ENCODE measurements at places on chromosomes 16 and 17.
A peak's percentile ranks its signal among the peaks of the same experiment; 100 is the strongest.

DNA sequence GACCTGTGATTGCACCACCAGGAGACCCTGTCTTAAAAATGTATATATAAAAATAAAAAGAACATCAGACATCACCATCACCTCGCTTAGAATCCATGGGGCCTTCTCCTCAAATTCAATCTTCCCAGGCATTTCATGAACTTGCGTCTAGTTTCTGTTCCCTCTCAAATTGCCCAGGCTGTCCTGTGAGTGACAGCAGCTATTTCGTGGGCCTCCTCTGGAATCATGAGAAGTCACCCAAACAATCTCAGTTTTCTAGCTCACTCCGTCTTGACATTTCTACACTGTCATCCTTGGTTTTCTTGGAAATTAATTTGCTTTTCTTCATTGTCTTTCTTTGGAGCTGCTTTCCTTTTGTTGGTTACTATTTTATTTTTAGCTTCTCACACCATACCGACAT, 7.3 kb downstream of the SLC52A1 start:
- no peak for DNase-seq

GRCh38 chr16:88057656-88058055, 106.4 kb downstream of the BANP start:
- no peak for DNase-seq

- peak; percentile 45 for DNase-seq
These were observed 7.5 kb downstream of the NETO2 start for GRCh38 chr16:47136099-47136842.

DNA sequence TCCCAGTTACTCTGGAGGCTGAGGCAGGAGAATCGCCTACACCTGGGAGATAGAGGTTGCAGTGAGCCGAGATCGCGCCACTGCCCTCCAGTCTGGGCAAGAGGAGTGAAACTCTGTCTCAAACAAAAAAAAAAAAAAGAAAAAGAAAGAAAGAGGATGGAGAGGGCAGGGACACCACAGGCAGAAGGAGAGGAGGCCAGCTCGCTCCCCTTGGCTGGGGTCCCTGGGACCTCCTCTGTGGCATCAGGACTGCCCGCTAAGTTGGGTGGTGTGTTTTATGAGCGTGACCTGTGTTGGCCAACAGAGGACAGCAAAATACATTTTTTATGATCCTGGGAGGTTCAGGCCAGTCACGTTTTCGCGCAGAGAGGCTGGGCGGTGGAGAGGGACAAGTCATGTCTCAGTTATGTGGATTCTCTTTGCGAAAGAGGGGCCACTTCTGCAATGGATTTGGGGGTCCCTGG, 229.6 kb downstream of the MRTFB start:
- DNase-seq, result peak; percentile 83

- no peak for DNase-seq
These were observed 11.1 kb downstream of the SHISA6 start for GRCh38 chr17:11252146-11252545.

DNA sequence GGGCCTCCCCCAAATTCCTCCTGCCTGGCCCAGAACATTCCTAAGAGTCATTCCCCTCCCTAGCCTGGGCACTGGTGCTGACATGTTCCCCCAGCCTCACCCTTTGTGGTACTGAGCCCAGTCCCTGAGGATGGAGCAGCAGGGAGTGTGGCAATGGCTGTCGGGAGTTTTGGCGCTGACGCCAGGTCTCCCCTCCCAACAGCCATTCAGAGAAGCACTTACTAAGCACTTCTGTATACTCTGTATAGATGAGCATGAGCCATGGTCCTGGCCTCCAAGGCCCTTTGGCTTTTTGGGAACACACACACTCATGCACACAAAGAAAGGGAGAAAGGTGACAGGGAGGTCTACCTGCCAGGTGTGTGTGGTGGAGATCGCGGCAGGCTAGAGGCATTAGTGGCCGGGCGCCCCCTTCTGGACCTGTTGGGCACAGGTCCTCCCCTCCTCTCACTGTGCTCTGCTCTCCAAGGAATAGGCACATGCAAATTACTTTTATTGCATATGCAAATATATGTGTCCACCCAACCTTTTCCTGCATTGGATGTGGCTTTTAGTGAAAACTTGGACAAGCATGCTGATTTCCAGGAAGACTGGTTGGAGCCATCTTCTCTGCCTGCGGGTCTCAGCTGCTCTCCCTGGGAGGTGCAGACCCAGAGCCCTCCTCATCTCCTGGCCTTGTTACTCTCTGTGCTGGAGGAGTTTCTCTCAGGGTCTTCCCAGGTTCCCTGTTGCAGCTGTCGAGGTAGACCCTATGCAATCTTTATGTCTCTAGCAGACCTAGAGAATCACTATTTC, 17.4 kb upstream of the C17orf107 start:
- DNase-seq, result peak; percentile 37

GRCh38 chr17:39841134-39841683, 22.9 kb downstream of the IKZF3 start:
- DNase-seq, result no peak

DNA sequence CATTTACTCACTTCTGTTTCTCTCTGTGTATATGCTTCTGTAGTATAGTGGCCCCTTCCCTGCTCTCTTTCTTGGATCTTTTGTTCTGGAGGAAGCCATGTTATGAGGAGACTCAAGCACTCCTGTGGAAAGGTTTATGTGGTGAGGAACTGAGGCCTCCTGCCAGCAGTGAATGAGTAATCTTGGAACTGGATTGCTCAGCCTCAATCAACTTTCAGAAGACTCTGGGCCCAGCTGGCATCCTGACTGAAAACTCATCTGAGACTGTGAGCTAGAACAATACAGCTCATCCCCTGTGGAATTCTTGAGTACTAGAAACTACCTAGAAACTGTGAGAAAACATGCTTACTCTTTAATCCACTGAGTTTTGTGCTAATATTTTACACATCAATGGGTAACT, 133.1 kb upstream of the ZKSCAN2 start:
- DNase-seq, result no peak

DNA sequence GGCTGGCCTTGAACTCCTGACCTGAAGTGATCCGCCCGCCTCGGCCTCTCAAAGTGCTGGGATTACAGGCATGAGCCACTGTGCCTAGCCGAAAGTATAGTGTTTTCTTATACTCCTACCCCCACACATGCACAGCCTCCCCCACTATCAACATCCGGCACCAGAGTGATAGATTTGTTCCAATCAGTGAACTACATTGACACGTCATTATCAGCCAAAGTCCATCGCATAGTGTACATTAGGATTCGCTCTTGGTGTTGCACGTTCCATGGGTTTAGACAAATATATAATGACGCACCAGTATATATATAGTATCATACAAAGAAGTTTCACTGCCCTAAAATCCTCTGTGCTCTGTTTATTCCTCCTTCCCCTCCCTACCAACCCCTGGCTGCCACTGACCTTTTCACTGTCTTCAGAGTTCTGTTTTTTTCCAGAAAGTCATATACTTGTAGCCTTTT, 11.9 kb upstream of the TM4SF5 start:
- DNase-seq, result no peak

- peak; percentile 44 for DNase-seq
These were observed 49.5 kb upstream of the MTSS2 start for GRCh38 chr16:70735141-70735979.

DNA sequence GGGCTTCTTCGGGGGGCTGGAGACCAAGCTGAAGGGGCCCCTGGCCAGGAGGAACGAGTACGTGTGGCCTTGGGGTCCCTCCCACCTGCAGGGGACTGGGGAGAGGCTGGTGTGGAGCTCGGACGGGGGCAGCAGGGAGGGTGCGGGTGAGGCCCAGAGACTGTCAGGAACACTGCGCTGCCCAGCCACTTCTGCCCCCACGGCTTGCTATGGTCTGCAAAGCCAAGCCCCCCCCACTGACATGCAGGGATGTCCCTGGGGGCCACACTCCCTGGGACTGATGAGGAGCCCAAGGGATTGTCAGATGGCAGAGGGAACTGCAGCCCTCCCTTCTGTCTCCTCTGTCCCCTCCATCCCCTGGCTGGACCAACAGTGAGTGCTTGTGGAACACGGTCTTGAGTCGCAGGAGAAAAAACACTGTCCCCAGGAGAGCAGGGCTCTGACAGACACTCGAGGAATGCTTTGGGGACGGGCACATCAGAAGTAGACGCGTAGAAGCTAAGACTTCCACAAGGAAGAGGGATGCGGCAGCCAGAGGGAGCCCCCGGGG, 34.6 kb downstream of the CIBAR2 start:
- no peak for DNase-seq

GRCh38 chr17:81608082-81608481, 28.8 kb downstream of the NPLOC4 start:
- DNase-seq, result peak; percentile 78

DNA sequence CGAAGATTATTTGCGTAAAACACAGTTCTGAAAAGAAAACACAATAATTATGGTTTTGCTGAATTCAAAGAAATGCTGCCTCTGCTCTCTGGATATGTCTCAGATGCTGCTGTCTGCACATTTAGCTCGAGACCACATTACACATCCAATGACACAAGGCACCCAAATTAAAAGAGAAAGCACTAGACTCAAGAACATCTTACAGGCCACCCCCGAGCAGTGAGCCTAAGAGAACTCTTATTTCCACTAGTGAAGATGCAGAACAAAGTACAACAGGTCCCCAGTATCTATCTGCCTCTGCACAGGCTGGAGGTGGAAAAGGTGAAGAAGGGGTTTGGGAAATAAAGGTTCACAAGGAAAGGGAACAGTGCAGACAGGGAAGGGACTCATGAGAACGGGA, 33.5 kb downstream of the GRB2 start:
- no peak for DNase-seq

- DNase-seq, result peak; percentile 99
These were observed 11.8 kb upstream of the WSB1 start for GRCh38 chr17:27282054-27282551.

- DNase-seq, result peak; percentile 19
These were observed 36.2 kb downstream of the SMG6 start for GRCh38 chr17:2267354-2267753.

- no peak for DNase-seq
These were observed 66.9 kb downstream of the RNF213 start for GRCh38 chr17:80327518-80327917.

GRCh38 chr17:1010586-1010985, 13.7 kb downstream of the TIMM22 start:
- DNase-seq, result no peak

GRCh38 chr17:56778898-56779297, 54.8 kb downstream of the C17orf67 start:
- DNase-seq, result no peak

GRCh38 chr17:40779181-40779909, 3.0 kb downstream of the KRT27 start:
- DNase-seq, result no peak

DNA sequence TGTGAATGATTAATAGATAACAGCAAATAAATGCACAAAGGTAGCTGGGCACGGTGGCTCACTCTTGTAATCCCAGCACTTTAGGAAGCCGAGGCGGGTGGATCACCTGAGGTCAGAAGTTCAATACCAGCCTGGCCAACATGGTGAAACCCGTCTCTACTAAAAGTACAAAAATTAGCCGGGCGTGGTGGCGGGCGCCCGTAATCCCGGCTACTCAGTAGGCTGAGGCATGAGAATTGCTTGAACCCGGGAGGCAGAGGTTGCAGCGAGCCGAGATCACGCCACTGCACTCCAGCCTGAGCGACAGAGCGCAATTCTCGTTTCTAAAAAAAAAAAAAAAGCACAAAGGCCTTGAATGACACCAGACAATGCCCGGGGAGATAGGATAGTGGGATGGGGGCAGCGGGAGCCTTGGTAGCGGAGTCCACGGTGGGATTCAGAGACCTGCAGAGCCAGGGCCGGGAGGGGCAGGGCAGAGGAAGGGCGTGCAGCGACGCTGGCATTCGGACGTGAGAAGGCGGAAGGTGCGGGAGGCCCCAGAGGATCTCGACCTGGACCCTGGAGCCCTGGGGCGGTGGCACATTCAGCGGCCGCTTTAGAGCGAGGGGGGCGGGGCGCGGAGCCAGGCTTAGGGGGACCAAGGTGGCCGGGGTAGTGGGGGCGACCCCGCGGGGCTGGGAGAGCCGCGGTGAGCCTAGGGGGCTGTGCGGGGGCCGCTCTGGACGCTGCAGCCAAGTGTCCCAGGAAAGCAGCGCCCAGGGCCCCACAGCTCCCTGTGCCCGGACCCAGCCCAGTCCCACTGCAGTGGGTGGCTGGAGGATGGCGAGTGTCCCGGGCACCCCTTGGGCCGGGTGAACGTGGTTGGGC, 999 bp upstream of the FLYWCH2 start:
- DNase-seq, result no peak

GRCh38 chr17:21772321-21772720, 80.0 kb downstream of the KCNJ18 start:
- no peak for DNase-seq

- no peak for DNase-seq
These were observed 4.7 kb downstream of the LRRC59 start for GRCh38 chr17:50392621-50393020.
